Ammon's horn (tissue), 1 donor: ENCODE measurements at places on chromosomes 3 and 15.
A peak's percentile ranks its signal among the peaks of the same experiment; 100 is the strongest.

DNA sequence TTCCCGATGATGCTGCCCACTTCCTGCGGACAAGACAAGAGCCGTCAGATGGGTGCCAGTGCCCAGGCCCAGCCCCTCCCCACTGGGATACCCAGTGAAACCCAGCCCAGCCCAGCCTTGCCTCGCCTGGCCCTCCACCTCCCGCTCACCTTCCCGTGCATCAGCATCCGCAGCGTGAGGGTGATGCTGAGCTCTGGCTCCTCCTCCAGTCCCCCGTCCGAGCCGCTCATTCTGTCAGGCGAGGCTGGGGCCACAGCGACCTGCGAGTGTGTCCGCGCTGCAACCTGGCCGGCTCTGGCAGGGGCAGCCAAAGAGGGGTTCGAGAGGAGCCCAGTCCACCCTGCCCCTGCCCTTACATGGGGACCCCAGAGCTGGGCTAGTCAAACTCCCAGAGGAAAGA, 5.8 kb downstream of the GPR62 start:
- no peak for DNase-seq

DNA sequence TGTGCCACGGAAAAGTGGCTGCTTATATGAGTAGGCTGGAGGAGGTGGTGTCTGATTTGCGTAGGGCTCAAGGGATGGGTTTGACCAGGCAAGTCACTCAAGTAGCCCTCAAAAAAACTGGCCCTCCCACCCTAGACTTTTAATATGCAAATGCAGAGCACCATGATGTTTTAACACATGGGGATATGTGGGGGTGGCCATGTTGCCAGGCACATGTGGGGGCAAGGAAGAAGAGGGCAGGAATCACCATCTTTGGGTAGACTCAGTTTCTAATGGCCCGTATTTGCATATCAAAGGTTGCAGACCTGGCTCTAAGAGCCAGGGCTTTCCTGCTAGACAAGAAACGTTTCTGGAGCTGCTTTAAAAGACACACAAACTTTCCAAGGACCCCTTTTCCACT, 307.2 kb upstream of the NDN start:
- DNase-seq = no peak

- no peak for DNase-seq
These were observed 11.4 kb downstream of the CHCHD6 start for GRCh38 chr3:126715432-126715831.

GRCh38 chr3:116276675-116277074, 168.6 kb downstream of the LSAMP start:
- no peak for DNase-seq

GRCh38 chr3:187922704-187923416, 177.6 kb upstream of the BCL6 start:
- DNase-seq = no peak

- DNase-seq = peak; percentile 45
These were observed 120.9 kb downstream of the ATP10A start for GRCh38 chr15:25742041-25742730.

- DNase-seq = no peak
These were observed 234.6 kb downstream of the RAP2B start for GRCh38 chr3:153396581-153396980.

GRCh38 chr3:63998852-63999754, 24.2 kb downstream of the PSMD6 start:
- DNase-seq = no peak

GRCh38 chr15:28289694-28290463, 32.1 kb downstream of the HERC2 start:
- DNase-seq = no peak

GRCh38 chr15:31301673-31301990, 25.0 kb upstream of the KLF13 start:
- DNase-seq = no peak

DNA sequence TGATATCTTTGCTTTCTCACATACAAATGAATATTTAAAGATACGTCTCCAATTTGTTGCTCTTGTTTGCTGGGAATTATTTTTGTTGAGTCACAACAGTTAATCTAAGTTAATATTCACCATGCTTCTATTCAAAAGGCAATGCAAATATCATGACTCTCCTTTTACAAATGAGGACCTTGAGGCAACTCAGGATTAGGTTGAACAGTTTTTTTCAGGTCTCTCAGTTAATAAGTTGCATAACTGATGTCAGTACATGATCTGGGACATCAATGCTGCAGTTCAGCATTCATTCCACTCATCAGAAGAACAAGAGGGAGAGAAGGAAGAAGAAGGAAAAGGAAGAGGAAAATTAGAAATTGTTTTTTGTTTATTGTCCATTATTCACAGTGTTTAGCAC, 781 bp upstream of the NAALADL2 start:
- DNase-seq = no peak

GRCh38 chr15:73838831-73839426, 34.4 kb upstream of the TBC1D21 start:
- peak; percentile 83 for DNase-seq

DNA sequence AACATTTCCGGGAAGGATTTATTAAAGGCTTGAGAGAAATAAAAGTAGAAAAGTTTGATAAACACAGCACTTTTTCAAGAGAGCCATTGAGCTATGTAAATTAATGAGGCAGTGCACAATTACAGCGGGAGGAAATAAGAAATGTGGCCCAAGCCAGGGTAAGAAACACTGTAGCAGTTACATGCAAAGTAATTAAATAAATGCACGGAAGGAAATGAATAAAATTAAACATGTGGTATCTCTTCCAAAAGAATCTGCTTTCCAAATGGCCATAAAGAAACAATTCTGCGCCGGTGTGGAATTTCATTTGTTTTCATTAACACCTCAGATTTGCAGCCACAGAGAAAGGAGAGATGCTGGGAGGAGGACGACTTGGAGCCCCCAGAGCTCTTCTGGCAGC, 35.3 kb downstream of the ZPLD1 start:
- no peak for DNase-seq

GRCh38 chr15:35606450-35606779, 60.5 kb upstream of the DPH6 start:
- DNase-seq = no peak

- no peak for DNase-seq
These were observed 43.3 kb downstream of the ASB7 start for GRCh38 chr15:100645671-100646070.

GRCh38 chr3:52399131-52399530, 45.8 kb downstream of the SEMA3G start:
- DNase-seq = no peak

- DNase-seq = no peak
These were observed 359.3 kb downstream of the PLOD2 start for GRCh38 chr3:145801696-145802095.

- DNase-seq = no peak
These were observed 51.7 kb downstream of the SH3GL3 start for GRCh38 chr15:83498801-83499200.

GRCh38 chr15:64480891-64481290, 20.5 kb downstream of the ZNF609 start:
- DNase-seq = no peak

- peak; percentile 94 for DNase-seq
These were observed 24.4 kb upstream of the COPG1 start for GRCh38 chr3:129224984-129225393.

- peak; percentile 11 for DNase-seq
These were observed 78.1 kb downstream of the STT3B start for GRCh38 chr3:31610700-31611275.

DNA sequence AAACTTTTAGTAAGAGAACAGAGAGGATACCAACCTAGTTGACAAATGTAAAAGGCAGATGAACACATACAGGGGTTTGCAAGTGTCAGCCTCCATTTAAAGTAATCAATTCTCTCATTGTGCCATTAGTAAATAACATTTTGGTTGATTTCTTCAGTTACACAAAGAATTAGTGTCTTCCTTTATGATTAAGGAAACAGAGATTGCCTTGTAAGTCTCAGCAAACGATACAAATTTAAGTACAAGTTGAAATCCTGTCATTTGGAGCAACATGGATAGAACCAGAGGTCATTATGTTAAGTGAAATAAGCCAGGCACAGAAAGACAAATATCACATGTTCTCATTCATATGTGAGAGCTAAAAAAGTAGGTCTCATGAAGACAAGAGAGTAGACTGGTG, 26.1 kb downstream of the MYO5A start:
- DNase-seq = no peak

DNA sequence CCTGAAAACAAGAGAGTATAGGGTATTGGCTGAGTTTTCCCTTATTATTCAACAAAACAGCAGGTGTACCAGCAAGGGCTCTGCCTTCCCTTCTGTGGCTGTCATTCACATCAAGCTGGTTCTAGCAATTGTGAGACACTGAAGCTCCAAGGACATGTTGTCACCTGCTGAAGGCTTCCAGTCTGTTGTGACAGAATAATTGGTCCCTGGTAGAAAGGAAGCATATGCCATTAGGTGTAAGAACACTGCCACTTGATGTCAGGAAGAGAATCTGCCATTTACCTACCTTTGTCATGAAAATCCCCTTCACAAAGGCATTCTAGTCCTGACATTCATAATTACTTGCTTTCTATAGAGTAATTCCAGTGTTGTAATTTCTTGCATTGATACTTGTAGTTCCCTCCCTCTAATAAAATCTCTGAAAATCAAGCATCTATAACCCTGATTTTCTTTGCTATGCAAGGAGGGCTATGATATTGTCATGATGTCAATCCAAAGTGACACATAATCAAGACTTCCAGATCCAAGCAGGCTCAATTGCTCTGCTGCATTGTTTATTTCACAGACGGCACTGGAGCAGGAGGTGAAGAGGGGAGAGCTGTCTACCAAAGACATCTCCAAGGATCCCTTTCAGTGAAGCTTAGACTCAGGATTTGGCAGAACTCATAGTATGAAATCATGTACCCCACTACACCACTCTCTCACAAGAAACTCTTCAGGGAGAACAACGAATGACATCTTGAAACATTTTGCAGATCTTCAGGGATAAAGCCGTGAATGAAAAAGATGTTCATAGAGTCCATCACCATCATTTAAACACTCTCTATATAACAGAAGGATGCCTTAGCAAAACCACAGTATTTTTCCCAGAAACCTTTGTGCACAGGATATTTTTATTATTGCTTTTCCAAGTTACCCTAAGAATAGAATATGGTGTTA, 425.3 kb downstream of the RBMS3 start:
- DNase-seq = no peak

DNA sequence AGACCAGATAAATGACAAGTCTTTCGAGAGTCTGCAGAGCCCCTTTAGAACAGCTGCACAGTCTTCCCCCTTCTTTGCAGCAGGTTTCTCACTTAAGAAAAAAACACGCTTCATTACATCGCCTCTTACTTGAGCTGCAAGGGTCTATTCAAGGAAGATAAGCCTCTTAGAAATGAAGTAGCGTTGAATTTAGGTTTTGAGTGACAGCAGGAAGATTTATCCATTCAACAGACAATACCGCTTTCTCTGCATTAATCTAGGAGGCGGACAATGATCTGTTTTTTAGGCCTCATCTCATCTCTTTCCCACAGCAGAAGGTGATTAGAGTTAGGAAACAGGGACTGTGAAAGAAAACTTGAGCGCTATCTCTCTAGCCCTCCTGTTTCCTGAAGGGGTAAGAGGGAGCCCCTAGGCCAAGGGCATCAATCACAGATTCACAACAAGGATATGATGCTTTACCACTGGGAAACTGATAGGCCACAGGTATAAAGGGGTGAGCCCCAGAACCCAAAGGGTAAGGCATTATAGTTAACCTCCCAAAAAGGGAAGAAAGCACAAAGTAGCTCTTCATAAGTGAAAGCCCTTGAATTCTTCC, 84.3 kb downstream of the MECOM start:
- no peak for DNase-seq

- no peak for DNase-seq
These were observed 5.5 kb upstream of the SNX22 start for GRCh38 chr15:64146041-64146440.

DNA sequence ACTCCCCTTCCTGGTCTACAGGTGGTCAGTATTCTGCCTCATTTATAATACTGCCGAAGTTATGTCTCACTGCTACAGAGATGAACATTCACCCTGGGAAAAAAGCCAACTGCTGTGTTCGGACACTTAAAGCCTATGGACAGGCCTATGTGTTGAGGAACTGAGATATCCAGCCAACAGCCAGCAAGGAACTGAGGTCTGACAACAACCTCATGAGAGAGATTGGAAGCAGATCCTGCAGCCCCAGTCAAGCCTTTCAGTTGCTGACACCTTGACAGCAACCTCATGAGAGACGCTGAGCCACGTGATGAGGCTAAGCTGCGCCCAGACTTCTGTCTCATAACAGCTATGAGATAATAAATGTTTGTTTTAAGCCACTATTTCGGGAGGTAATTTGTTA, 18.2 kb upstream of the FHIT start:
- no peak for DNase-seq

- no peak for DNase-seq
These were observed 6.0 kb downstream of the PRC1 start for GRCh38 chr15:90988296-90988695.

DNA sequence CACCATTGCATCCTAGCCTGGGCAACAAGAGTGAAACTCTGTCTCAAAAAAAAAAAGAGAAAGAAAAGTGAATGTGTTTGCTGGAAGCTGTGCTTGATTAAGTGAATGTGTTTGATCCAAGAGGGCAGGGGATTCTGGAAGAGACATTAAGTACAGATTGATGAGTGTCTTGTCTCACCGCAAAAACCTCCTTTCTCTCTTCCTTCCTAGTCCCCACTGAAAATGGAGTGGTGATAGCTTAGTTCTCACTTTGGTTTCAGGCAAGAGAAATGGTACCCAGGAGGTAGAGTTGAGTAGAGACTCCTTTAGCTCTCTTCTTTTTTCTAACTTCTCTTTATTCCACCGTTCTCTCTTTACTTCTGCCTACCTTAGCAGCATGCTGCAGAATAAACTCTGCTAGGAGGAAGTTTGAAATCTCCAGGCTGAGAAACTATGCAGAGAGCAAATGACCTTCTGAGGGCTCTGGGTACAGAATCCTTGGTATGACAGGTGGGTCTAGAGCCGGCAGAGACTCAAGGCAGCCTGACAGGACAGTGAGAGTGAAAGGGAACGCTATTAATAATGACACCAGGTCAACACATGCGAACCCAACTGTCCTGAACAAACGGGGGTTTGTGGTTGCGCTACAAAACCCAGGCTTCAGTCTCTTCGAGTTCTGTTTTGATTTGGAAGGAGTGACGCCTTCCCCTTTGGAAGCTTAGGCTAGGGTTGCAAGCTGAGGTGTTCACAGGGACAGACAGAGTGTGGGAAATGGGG, 74.9 kb downstream of the SMAD3 start:
- DNase-seq = no peak

- DNase-seq = no peak
These were observed 104.7 kb upstream of the ROBO1 start for GRCh38 chr3:79872483-79872882.

- DNase-seq = peak; percentile 13
These were observed 919.3 kb downstream of the TUSC7 start for GRCh38 chr3:117628823-117629291.

- DNase-seq = peak; percentile 56
These were observed 50.4 kb upstream of the ATP2C1 start for GRCh38 chr3:130843441-130843840.

GRCh38 chr3:105199217-105199616, 167.5 kb upstream of the ALCAM start:
- DNase-seq = no peak

GRCh38 chr15:88465633-88466224, 1.5 kb downstream of the MRPL46 start:
- no peak for DNase-seq

DNA sequence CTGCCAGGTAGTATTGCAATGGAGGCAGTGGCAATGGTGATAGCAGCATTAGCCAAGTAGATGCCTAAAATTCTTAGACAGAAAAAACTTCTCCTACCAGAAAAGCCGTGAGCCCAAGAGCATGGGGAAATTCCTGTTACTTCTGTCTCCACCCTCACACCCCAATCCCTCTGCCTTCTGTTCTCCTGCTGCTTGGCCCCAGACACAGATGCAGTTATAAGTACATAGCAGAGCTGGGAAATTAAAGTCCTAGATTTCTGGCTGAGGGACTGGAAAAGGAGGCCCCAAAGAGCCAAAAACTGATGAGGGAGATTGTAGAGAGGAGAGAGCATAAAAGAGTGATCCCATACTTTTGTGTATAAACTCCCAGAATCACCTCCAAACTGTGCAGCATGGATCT, 166.9 kb downstream of the SMAD6 start:
- DNase-seq = peak; percentile 38
